ENCODE measurements at places on chromosomes 3 and 15.

GRCh38 chr15:85773249-85773648 is 21.5 kb downstream of the KLHL25 start:
- DNase-seq = no peak

DNA sequence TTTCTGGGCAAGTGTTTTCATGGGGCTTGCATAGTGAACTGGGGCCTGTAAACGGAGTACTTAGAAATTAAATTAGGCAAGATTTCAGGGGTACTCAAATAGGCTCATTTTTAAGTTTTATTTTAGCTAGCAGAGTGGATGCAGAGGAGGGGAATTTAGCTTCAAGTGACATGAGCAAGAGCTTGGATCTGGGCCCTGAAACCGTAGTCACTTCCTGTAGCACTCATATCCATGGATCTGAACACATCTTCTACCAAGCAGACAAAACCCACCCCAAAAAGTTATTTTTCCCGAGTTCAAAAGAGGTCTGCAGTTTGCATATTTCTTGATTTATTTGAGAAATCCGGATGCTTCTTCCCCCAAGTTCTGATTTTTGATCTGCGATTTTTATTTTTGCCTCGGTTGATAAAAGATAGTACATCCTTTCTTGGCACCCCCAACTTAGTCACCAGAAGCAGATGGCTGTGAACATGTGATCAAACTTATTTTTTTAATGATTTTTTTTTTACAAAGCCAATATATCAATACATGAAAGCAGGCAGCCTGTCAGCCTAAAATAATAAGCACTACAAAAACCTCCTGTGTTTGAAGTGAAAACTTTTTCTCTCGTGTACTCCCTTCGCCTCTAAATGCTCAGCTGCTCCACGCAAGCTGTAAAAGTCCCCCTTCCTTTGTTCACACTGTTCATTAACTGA is 36.6 kb upstream of the STT3B start:
- no peak for DNase-seq

DNA sequence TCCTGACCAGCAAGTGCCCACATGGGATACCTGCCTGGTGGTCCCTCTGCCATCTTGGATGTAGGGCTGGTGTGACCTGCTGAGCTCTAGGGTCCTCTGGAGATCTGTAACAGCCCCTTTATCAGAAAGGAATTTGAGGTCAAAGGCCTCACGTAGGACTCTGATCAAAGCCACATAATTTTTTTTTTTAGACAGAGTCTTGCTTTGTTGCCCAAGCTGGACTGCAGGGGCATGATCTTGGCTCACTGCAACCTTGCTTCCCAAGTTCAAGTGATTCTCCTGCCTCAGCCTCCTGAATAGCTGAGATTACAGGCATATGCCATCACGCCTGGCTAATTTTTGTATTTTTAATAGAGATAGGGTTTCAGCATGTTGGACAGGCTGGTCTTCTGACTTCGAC is 9.5 kb downstream of the ITGB5 start:
- DNase-seq = no peak

DNA sequence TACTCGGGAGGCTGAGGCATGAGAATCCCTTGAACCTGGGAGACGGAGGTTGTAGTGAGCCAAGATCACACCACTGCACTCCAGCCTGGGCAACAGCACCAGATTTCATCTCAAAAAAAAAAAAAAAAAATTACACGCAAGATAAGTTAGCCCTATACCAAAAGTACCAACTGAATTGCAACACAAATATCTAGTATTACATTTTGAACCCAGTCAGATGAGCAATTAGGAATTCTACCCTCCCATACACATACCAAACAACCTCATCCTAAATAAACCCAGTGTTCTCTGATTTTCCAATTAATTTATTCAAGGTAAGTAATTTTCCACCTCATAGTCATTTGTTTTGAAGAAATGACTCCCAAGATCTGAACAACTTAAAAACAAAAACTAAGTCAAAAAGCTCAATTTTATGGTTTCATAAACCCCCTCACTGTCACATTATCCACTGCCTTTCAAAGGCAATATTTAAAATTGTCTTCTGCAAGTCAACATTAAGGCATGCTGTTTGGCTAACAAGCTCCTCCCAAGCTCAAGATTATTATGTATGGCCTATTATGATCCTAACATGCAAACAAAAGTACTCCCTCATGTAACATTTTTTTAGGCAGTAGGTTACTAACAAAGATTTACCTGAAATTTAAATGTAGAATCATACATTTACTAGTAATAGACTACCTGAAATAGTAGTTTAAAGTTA is 4.5 kb downstream of the RAF1 start:
- DNase-seq = no peak

- DNase-seq = peak; percentile 43
These were observed 156.2 kb downstream of the NLGN1 start for GRCh38 chr3:173553635-173554280.

DNA sequence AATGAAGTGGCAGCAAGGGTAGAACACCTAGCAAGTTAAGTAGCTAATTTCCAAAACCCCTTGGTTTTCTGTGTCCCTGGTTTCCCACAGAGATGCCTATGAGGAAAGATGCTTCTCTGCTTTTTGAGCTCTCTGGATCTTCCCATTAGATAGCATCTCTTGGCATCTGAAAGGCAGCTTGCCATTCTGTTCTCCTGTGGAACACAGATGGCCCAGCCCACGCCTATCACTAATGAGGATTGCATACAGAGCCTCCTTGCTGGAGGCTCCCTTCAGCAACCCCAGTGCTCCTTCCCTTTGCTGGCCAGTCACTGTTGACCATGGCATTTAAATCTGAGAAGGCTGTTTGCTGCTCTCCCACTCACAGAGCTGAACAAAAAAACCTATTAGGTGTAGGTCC is 34.4 kb upstream of the ETV5 start:
- no peak for DNase-seq

GRCh38 chr15:78933823-78934654 is 10.8 kb downstream of the CTSH start:
- peak; percentile 14 for DNase-seq

GRCh38 chr15:67607329-67607728 is 64.8 kb downstream of the MAP2K5 start:
- DNase-seq = no peak

GRCh38 chr15:40925863-40926658 is 3.1 kb upstream of the DLL4 start:
- peak; percentile 18 for DNase-seq

GRCh38 chr15:54815556-54815955 is 381.2 kb downstream of the RSL24D1 start:
- DNase-seq = no peak

DNA sequence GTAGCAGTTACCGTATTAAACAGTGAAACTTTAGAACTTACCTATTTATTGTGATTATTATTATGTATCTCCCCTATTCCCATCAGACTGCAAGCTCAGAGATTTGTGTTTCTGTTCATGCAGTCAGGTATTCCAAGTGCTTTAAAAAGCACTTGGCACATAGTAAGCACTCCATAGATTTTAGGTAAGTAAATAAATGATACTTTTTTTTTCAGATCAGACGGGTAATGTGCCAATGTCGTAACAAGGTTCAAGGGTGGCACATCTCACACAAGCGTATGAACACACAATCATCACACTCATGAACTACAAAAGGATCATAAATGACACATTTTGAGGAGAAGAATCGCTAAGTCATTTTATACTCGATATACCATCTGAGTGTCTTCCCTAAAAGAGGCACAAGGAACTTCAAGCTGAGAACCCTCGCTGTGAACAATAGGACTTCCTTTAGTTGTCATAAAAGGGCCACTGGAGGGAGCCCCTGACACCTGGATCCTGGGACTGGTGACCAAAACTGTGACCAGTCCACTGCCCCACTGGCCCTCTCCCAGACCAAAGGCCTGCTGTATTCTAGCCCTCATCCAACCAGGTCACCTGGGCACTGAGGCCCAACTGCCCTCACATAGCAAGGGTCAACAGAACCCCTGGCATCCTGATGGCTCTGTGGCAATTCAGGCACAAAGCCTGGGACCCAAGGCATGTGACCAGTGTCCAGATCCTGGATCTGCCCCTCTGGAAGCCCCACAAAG is 32.1 kb downstream of the KIF9 start:
- DNase-seq = peak; percentile 15

GRCh38 chr3:177195242-177195991 is 1.9 kb downstream of the TBL1XR1 start:
- peak; percentile 33 for DNase-seq

DNA sequence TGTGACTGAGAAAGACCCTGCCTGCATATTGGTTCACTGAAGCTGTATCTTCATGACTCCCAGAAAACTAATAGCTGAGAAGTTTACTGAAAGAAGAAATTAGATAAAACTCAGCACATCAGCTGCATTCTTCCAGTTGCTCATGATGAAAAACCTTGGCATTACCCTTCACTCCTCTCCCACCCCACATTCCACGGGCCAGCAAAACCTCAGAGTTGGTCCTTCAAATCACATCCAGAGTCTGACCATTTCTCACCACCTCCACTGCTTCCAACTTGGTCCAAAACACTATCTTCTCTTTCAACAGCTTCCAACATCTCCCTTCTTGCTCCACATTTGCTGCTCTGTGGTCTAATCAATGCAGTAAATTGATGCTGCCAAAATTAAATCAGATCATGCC is 97.1 kb downstream of the CD47 start:
- no peak for DNase-seq
